NCI-H82 (cell line): ENCODE measurements at places on chromosomes 2 and 18.

GRCh38 chr2:171515672-171516298 is 6.5 kb upstream of the CYBRD1 start:
- DNase-seq = no peak

DNA sequence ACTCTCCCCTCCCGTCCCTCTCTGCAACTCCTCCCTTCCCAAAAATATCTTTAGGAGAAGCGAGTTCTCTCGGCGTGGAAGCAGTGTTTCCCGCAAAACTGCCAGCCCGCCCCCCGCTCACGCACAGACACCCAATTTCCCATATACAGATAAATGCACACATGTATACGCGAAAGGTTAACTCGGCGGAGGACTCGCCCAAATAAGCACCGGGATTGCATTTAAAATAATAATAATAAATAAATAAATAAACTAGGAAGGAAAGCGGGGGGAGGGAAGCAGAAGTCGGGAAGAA is 70.0 kb upstream of the PSMD14 start:
- no peak for DNase-seq

- no peak for DNase-seq
Observed at GRCh38 chr2:226130192-226130591, 669.4 kb downstream of the IRS1 start.

- DNase-seq = no peak
Observed at GRCh38 chr2:179661986-179662385, 199.4 kb downstream of the ZNF385B start.

DNA sequence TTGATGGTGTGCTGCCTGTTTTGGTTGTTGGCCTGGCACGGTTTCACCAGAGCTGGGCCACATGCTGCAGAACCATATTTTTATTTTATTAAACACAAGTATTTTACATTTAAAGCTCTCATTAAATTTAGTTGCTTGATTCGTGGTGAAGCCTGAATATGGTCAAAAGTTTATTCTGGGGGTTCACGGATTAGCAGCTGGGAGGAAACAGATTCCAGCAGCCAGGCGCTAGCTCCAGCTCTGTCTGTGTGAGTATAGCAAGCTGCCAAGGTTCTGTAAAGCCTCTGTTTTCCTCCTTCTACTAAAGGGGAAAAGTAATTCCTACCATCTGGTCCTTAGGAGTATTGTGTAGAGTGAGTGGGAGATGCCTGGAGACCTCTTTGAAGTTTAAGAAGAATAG is 22.5 kb downstream of the GATA6 start:
- DNase-seq = peak; percentile 83

GRCh38 chr2:95038635-95039298 is 13.3 kb downstream of the MAL start:
- DNase-seq = no peak

DNA sequence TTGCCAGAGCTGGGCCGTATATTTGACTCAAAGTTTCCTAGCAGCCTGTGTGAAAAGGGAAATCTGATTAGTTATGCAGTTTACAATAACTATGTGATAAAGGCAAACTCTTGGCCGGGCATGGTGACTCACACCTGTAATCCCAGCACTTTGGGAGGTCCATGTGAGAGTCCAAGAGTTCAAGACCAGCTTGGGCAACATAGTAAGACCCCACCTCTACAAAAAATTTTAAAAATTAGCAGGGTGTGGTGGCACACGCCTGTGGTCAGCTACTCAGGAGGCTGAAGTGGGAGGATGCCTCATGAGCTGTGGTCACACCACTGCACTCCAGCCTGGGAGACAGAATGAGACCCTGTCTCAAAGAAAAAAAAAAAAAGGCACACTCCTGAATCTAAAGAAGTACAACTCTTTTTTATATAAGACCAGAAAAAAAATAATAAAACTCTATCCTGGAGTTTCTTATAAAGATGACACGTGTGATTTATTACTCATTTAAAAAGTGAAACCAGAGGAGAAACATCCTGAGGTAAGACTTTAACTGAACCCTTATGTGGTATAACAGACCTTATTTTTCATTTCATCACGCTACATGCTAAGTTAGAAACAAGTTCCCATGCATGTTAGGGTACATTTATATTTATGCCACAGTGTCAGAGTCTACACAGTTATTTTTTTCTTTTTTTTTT is 32.6 kb upstream of the KCMF1 start:
- no peak for DNase-seq

DNA sequence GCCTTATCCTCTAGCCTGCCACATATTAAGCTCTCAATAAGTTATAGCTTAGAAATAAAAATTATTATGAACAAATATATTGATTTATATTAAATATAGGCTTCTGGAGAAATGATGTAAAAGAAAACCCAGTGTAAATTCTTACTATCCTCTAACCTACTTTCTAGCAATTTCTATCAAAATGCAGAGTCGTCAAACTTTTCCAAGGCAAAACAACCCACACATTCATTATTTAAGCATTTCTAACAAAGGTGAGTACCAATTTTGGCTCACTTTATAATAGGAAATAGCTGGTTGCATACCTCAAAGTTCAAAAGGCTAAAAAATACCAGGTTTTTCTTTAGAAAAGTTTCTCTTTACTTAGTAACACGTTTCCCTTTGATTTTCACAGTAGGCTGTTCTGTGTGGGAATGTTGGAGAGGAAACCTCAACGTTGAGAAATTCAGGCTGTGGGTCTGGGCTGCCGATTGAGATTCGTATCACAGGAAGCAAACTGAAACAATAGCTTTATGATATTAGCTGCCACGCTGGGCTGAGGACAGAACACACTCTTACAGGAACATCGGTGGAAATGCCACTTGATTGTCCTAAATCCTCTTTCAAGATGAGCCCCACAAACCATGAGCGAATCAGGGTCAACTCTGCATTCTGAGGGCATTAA is 53.0 kb downstream of the EPAS1 start:
- no peak for DNase-seq
